NCI-H1417 treated with DMSO at 0.1 percent for 48 hours (cell line): ENCODE measurements at places on chromosomes 4 and X.

DNA sequence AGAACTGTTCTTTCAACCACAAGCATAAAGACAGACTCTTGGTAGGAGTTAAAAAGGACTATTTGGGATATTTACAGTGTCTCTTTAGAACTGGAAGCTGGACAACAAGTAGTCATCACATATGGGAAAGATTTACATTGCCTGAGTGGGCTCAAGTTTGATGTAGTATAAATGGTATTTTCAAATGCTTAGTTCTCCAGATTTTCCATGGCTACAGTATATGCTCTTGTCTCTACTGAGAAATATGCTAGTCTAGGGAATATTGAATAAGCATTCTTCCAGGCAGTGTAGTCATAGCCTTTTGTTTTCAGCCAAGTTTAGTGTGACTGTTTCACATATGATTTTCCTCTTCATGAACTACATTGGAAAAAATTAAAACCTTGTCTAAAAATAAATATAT is 315.6 kb downstream of the ARHGAP24 start:
- no peak for DNase-seq

GRCh38 chrX:140022482-140022881 is 57.2 kb upstream of the CXorf66 start:
- DNase-seq, result no peak

DNA sequence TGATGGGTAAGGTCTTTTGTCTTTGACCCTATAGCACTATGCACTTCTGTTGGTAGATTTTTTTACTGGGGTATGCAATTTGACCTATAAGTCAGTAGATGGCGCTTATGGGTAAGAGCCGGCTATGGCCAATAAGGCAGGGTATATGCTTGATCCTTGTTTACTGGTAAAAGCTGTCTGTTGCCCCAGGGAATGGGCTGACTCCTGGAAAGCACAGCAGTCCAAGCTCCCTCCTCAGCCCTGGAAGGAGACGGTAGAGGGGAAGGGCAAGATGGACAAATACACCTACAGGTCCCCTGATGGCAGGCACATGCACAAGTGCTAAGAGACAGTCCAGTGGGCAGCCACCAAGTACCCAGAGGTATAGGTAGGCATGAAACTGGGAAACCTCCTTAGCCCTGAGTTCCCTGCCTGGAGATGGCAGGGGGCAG is 63.7 kb downstream of the ADAMTS3 start:
- DNase-seq, result no peak

GRCh38 chr4:12875640-12876243 is 608.4 kb downstream of the RAB28 start:
- DNase-seq, result no peak

DNA sequence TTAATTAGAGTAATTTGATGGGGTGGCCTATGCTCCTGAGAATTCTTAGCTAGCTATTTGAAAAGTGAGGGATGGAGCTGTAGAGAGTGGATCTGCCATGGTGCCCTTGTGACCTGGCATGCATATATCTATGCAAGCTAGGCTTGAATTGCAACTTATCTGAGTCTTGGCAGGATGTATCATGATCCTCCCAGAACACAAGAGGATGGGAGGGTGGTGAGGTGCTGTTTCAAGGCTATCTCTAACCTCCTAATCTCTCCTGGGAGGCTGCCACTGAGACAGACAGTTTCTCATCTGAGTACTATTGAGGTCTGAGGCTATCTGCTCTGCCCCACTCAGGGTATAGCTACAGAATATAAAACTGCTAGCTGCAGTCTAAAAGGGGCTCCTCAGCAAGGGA is 56.6 kb downstream of the BRCC3 start:
- no peak for DNase-seq

DNA sequence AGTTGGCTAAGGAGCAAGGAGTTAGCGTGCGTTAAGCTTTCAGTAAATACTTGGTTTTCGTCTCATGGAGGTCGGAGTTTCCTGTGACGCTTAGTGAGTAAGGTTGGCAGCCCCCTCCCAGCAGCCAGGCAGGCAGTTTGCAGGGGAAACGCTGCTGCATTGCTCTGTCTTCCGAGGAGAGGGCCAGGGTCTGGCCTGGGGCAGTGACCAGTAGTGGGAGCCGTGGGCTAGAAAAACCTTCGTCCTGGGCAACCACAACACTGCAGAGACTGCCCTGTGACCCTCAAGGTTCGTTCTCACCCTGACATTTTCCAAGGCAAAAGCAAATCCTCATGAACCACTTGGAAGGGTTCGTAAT is 432 bp downstream of the TMEM175 start:
- DNase-seq, result no peak

DNA sequence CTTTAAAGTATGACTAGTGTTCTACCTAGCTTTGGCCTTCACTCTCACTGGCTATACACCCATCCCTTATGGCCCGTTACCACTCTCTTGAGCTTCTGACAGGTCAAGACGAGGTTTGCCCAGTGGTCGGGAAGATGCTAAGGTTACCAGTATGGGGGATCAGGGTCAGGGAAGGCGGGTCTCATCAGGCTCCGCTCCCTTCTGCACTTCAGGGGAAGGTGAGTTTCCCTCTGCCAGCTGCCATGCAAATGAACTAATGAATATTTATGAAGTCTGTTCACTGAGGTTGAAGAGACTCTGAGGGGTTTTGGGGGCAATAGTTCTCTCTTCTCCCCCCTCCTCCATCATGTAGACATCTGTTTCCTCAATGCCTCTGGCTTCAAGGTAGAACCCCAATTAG is 6.6 kb downstream of the EFNB1 start:
- no peak for DNase-seq

DNA sequence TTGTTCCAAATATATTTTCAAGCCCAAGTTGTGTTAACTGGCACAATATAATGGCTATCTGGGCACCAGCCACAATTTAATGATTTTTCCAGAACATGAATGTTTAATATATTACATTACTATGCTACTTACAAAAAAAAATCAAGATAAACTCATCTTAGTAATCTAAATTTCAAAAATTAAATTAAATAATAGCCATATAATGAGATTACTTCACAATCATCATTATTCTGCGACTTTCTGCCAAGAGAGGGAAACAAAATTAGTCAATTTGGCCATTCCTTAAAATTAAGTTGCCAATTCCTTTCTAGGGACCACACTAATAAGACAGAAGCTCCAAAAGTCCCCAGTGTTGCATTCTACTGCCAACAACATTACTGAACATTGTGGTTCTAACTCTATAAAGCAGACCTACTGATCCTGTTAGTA is 7.5 kb downstream of the NEK1 start:
- no peak for DNase-seq

- no peak for DNase-seq
Observed at GRCh38 chrX:132848296-132848970, 110.0 kb downstream of the HS6ST2 start.

DNA sequence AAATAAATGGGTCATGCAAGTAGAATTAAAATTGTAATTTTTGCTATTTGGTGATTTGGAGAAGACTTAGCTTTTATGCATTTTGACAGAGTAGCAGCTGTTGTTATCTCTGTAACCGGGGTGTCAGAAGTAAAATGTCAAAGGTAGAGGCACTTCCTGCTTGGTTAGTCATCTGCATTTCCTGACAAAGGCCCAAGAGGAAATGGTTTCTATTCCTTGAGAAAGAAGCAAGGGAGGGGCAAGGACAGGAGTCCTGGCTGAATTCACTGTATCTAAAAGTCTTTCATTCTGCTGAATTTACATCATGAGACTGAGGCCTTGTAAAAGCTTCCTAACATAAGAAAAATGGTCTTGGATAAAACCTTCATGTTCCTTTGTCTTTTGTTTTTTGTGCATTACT is 550.9 kb upstream of the BOD1L1 start:
- DNase-seq, result no peak

GRCh38 chr4:33218238-33218637 is 2498.1 kb downstream of the PCDH7 start:
- DNase-seq, result no peak

- DNase-seq, result no peak
Observed at GRCh38 chrX:151912780-151913179, at the start of gene MAGEA4. TSS of gene MAGEA4 (plus strand) at chrX:151912889. CDS start at chrX:151923665, 10,776 bp downstream.

DNA sequence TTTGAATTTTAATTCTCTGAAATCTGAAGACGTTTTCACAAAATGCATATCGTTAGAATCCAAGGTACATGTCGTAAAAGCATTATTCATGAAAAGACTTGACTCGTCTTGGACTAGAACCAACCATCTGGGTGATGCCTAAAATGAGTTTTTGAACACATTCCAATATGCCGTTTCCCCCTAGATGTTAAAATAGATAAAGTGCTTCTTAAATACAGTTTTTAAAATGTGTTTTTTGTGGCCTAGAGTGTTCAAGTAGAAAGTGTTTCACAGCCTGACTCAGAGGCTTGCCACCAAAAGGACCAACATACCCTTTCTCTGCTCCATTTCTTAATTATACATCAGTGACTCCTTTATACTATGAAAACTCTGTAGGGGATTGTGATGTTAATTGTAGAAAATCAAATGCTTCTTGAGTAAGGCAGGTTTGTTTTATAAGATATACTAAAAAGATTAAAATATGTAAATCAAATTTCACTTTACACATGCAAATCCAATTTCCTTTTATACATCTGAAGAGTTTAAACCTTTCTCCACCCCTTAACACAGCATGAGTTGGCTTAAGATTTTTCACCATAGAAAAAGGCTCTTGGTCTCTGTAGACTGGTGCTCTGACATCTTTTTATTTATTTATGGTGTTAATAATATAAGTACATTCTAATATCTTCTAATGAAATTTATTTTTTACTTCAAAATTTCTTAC is 48.4 kb downstream of the PRKG2 start:
- no peak for DNase-seq

DNA sequence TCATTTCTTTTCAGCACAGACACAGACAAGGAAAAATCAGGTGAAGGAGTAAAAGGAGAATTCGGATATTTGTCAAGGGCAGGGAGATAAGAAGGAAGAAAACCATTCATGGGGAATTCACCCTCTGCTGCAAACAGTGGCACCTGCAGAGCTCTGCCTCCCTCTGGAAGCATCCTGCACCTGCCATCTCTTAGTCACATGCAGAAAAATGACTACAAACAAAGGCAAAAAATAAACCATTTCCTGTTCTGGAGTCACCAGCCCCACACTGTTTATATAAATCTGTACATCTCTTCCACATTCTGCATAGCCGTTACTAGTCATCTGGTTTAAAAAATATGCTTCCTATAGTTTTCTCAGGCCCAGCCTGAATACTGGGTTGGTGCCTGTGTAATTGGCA is 205.3 kb downstream of the ARAP2 start:
- no peak for DNase-seq

DNA sequence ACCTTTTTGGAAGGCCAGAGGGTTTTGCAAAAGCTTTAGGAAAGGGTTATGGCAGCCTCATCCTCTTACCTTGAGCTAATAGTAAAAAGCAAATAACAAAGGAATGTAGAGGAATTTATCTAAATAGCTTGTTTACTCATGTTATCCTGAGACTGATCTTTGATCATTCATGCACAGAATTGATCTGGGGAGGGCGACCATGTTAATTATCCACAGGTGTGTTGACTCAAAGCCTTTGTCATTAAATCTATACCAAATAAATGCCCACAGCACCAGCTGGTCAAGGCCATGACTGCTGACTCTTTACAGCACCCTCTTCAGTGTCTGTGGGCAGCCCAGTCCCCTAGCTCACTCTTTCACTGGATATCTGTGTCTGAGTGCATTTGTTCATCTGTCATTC is 22.8 kb upstream of the DCLK2 start:
- DNase-seq, result no peak

- peak; percentile 11 for DNase-seq
Observed at GRCh38 chrX:118823263-118824172, at the start of gene ZCCHC12. TSS of gene ZCCHC12 (plus strand) at chrX:118823824. CDS start at chrX:118825245, 1,421 bp downstream.

GRCh38 chr4:48779095-48779997 is 733 bp downstream of the FRYL start:
- DNase-seq, result no peak

GRCh38 chrX:138885886-138886285 is 174.4 kb upstream of the FGF13 start:
- DNase-seq, result no peak

DNA sequence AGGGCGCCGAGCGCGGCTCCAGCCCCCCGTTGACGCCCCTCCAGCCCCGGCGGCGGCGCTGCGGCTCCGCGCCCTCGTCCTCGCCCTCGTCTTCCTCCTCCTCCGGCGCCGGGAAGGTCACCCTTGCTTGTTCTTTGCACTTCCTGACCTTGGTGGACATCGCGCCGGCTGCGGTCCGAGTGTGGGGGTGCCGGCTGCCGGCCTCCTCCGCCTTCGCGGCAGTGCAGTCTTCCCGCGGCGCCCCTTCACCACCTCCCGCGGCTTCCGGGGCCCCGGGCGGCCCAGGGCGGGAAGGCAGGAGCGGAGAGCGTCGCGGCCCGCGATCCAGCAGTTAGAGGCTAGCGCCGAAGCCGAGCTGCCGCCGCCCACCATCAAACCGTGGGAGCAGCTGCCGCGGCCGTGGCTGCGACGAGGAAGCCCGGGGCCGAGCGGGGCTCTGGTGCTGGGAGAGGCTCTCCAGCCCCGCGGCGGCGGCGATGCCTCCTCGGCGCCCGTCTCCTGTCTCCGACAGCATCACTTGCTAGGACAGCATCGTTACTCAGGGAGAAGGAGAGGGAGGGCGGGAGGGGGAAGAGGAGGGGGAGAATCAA is at the start of gene TRPC3:
Gene TRPC3 (minus strand): TSS at position 540 of the 590 bp plus-strand sequence. CDS start 380 bp downstream, at position 160.
- no peak for DNase-seq

GRCh38 chr4:182074810-182075209 is 168.4 kb upstream of the TENM3 start:
- DNase-seq, result no peak

- DNase-seq, result no peak
Observed at GRCh38 chrX:86215260-86215659, 67.0 kb downstream of the DACH2 start.

DNA sequence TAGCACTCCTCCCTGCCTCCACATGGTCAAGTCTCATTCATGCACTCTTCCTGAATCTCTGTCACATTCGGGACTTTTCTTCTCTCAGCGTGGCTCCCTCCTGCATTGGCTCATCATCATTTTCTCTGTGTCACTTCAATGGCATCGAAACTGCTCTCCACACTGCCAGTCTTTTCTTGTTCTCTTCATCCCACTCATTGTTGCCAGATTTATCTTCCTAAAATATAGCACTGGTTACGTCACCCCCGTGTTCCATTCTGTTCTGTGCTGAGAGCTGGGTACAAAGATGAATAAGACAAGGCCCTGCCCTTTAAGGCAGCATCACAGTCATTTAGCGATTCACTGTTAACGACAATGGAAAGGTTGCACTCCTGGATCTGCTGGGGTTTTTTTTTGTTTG is 174.4 kb upstream of the TBC1D9 start:
- no peak for DNase-seq

DNA sequence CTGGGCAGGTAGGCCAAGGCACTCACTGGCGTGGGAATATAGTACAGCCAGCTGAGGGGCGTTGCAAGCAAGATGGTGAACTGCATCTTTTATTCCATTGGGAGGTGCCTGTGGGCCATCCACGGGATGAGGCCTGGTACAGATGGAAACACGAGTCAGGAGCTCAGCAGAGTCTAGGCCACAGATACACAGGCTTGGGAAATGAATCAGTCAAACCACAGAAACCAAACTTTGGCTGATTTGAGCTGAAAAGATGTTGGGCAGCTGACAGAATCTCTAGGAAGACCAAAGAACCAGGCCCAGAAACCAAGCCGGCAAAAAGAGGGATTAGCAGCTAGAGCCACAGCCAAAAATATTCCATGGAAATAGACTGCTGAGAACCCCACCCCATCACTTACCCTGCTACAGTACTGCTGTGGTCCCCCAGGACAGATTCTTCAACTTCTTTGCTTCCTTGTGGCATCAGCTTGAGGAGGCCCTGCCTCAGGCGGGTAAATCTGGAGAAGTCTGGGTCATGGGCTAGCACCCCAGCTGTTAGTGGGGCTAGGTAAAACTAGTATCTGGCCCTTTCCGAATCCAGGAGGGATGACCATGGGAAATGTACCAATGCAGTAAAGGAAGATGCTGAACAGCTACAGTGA is 75.4 kb downstream of the TMEM131L start:
- no peak for DNase-seq
